ENCODE measurements at places on chromosomes 13 and 19.
A peak's percentile ranks its signal among the peaks of the same experiment; 100 is the strongest.

- DNase-seq = no peak
Observed at GRCh38 chr19:41371541-41371940, 4.8 kb upstream of the TMEM91 start.

DNA sequence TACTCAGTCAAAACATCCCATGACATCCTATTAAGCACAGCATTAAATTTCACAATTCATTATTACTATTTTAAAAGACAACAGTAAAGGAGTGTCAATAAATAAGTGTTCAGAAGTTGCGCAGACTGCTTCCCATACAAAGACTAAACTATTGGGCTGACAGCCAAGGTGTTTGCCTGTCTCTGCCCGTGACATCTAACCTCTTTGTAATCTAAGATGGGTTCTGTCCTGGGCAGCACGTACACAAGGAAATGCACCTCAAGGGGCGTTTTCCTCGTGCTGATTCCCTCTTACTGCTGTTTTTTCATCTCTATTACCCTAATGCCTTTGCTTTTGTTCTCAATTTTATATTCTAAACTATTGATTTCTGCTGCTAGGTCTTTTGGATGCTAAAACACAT lies 216.3 kb downstream of the NHLRC3 start:
- no peak for DNase-seq

- DNase-seq = no peak
Observed at GRCh38 chr19:45340232-45340898, at the start of gene KLC3. Gene KLC3, plus strand, starts transcription at chr19:45340750. Its CDS starts 4,792 bp downstream, at chr19:45345542.

DNA sequence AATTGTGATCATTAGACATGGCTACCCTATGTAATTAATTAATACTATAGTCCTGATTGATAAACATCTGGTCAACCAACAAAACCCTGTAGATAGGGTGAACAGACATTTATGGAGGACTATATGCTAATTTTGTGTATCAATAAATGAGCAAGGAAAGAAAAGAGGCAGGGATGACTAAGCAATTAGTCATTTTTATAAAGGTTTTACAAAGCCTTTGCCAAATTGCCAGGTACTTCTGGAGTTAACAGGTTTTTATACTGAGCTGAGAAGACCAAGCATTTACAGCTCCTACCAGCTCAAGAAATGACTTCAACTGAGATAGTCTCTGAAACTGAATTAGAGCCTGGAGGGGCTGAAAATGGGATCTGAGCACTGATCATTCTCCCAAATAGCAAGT lies 186.8 kb upstream of the PRR20A start:
- no peak for DNase-seq

DNA sequence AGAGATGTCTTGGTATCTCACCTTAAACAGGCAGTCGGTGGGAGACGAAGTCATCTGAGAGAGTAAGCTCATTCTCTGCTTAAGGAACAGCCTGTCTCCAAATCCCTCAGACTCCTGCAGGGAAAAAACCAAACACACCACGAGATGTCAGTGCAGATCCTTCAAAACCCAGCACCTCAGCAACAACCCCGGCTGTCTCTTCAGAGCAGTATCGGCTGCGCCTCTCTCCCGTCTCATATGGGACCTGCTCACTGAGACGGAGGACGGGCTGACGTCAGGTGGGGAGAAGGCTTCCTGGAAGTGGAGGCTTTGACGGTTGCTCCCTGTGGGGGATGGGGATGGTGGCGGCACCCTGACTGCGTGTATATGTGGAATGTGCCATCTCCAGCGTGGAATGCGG lies 43.6 kb downstream of the ANKRD27 start:
- no peak for DNase-seq

- DNase-seq = no peak
Observed at GRCh38 chr13:34408640-34409039, 533.4 kb upstream of the NBEA start.

DNA sequence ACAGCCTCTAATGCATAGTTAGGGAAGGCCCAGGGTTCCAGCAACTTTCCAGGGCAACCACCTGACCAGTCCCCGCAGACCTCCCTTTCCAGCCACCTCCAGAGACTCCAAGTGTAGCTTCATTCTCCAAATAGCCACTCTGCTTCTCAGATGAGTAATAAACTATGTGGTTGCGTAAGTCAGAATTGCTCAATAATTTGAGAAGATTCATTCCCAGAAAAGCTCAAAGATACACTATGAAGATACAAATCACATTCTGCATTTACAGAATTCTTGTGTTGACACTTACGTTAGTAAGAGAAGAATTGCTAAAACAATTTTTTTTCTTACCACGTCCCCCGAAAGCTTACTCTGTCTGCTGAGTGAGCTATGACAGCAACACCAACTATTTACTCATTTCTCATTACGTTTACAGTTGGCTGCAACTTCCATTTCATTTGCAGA lies 8.2 kb upstream of the LATS2 start:
- no peak for DNase-seq

- no peak for DNase-seq
Observed at GRCh38 chr13:45728759-45729158, 26.6 kb downstream of the CBY2 start.

GRCh38 chr19:3420909-3421619 lies 54.7 kb downstream of the NFIC start:
- DNase-seq = no peak

- DNase-seq = no peak
Observed at GRCh38 chr13:66501181-66501580, 729.0 kb downstream of the PCDH9 start.

GRCh38 chr13:34031610-34032009 lies 213.7 kb downstream of the RFC3 start:
- no peak for DNase-seq

DNA sequence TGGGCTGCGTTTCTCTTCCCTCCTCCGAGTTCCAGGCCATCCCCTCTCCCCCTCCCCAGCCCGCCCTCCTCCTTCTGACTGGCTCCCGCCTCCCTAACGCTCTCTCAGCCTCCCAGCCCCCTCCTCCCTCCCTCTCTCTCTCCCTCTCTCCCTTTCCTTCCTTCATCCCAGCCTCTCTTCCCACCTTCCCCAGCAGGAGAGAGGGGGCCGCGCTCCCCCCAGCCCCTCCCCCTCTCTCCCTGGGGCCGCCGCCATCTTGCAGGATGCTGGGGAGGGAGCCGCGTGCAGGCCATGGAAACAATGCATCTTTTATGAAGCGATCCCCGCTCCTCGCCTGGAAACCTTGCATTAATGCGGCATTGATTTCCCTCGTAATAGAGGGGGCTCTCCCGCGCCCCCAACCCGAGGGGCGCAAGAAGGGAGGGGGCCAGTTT lies 42.6 kb upstream of the ADGRL1 start:
- DNase-seq = no peak

DNA sequence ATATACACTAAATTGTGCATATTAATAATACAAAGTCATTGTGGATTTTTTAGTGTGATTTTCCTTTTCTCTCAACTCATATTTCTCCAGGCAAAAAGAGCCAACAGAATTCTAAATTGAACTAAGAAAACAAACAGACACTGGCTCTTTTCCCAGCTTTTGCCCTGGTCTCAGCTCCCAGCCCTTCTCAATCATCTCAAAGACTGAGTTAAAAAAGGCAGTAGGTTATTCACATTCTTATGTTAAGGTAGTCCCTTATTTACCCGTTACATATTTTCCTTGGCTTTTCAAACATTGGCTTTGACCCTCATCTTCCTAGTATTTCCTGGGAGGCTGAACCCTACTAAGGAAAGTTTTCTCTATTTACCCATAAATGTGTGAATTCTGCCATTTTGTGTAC lies 753.6 kb downstream of the LIG4 start:
- no peak for DNase-seq

DNA sequence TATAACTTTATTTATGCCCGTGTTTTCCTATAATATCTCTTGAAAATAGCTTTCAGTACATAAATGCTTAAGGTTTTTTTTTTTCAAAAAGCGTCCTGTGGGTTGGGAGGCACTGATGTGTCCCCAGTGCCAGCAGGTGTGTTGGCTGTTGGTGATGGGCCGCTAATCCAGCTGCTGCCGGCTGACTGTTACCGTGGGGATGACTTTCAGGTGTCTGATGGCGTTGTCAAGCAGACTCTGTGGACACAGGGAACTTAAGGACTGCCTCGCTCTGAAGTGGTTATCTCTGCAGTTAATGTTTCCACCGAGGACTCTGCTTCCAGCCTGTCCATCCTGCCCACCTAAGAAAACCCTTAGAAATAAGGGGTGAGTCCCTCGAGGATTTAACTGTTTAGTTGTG lies 94.5 kb downstream of the ANKRD10 start:
- DNase-seq = peak; percentile 94

- peak; percentile 29 for DNase-seq
Observed at GRCh38 chr13:43804461-43805070, 17.8 kb upstream of the ENOX1 start.

DNA sequence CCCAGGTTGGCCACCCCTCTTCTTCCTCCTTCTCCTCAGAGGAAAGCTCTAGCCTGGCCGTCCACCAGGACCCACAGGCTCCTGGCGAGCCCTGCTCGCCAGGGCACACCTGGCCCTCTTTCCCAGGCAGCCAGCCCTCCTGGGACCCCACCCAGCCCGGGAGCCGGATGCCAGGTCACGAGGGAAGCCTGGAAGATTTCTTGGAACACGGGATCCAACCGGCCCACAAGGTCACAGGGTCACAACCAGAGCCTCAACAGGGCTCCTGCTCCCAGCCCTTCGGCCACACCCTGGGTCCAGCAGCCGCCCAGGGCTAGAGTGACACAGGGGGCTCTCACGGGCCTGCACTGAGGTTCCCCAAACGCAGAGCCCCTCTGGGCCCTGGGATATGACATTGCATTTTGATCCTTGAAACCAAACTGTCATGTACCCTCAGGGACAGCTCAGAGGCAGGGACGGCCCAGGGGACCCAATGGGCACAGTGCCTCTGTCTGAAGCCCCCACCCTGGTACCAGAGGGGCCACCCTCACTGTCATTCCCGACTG lies 5.5 kb downstream of the MKNK2 start:
- no peak for DNase-seq

DNA sequence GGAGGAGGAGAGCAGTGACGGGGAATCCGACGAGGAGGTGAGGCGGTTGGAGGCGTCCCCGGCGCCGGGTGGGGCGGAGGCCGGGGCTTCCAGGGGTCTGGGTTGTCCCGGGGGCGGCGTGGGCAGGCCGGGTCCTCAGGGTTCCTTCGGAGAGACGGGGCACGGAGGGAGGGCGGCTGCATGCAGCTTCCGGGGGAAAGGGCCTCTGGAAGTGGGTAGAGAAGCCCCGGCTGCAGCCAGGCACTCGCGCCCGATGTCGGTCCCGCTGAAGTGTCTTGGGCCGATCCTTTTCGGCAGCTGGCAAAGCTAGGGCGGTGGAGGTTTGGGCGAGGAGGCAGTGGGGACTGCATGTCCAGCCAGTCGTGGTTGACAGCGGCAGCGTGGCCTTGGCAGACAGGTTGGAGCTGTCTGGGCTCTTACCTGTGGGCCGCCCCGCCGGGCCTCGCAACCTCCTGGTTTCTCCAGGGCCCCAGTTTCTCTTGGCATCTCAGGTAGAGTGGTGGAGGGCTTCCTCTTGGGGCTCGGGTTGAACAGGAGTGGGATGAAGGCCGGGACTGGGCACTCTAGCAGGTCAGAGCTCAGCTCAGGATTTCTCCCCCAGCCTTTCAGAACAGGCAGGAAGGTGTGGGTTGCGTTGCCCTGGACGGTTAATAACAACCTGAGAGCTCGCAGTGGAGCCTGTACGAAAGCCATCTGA lies 690 bp downstream of the KMT2B start:
- no peak for DNase-seq

- DNase-seq = no peak
Observed at GRCh38 chr13:99390601-99391000, 83.4 kb upstream of the GPR183 start.

GRCh38 chr13:108777421-108778420 lies 148.3 kb downstream of the MYO16 start:
- DNase-seq = no peak

DNA sequence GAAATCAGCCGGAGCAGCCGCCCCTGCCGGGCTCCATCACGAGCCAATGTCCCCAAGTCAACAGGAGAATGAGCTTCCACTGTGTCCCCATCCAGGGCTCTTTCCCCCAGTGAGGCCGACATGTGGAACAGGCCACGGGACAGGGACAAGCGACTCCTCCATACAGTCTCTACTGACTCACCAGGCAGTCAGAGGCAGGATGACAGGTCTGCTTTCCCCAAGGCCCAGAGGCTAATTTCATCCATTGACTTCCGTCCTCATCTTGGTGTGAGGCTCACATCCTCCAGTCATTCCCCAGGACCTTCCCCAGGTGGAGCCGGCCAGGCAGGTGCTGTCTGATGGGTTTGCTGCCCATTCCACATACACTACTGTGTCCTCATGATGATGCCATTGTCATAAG lies 3.5 kb downstream of the CEACAM6 start:
- no peak for DNase-seq

DNA sequence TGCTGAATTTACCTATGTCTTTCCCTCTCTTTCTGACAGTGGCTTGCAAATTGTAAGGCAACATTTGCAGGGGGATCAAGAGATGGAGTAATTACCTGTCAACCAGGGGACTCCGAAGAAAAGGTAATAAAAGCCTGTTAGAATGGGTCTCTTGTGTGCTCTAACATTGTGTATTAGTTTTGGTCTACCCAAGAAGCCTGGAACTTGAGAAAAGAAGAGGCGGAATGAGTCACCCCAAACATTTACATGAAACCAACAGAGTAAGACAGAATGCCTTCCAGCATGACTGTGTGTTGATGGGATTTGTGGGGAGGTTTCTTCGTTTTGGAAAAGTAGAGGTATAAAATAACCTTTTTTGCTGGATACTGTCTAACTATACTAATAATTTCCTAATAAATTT lies 36.7 kb downstream of the ZAR1L start:
- no peak for DNase-seq

GRCh38 chr19:31220540-31220939 lies 128.7 kb downstream of the TSHZ3 start:
- no peak for DNase-seq

DNA sequence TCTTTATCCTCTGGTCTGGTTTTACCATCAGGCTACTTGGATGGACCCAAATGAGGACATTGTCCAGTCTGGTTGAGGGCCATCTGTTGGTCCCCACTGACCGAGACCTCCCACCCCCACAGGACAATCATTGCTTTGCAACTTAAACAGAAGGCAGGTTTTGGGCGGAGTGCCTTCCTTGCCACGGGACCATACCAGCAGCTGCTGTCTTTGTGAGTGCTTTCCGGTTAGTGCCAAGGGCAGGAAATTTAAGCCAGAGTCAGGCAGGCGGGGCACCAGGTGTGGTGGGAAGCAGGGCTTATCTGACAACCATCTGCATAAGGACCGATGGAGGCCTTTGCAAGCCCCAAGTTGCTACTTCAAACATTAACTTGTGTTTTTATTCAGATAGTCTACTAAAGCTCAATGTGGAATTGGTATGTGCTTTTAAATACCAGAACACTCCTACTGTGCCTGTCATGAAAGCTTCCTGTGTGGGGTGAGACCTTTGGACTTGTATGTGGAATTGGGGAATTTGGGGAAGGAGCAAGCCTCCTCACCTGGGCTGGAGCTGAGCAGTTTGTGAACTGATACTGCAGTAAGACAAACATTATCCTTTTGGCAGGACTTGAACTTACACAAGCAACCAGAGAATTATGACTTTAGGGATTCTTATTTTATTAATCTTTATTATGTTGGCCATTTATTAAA lies 39.3 kb upstream of the UBE2L5 start:
- no peak for DNase-seq

- DNase-seq = no peak
Observed at GRCh38 chr19:28691683-28692082, 521.3 kb downstream of the UQCRFS1 start.

GRCh38 chr13:41231025-41231677 lies 32.2 kb downstream of the MTRF1 start:
- DNase-seq = no peak
